ENCODE measurements at places on chromosomes 5 and 9.

GRCh38 chr5:29024052-29024451, 1985.7 kb upstream of the CDH9 start:
- ATAC-seq, result no peak

GRCh38 chr5:127353796-127354195, 63.2 kb downstream of the MEGF10 start:
- no peak for ATAC-seq

GRCh38 chr9:96554801-96555566, 64.7 kb downstream of the CDC14B start:
- no peak for ATAC-seq

DNA sequence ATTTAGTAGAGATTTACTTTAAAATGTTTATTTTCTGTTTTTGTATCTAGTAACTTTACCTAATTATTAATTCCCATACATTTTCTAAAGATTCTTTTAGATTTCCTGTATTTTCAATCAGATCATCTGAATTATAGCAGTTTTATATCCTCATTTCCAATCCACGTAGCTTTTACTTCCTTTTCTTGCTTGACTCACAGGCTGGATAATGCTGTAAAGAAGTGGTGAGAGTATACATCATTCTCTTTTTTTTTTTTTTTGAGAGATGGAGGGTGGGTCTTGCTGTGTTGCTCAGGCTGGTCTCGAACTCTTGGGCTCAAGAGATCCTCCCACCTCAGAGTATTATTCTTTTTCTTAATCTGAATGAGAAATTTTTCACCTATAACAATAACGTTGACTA, 11.2 kb upstream of the SETX start:
- ATAC-seq, result no peak

Measured in stimulated activated memory B cell treated with anti-CD40 and anti-IgM and Interleukin-4, amounts not matched to agents 10 μg/mL and 1 μg/mL and 100 μg/mL, for 72 hours (primary cell).